ENCODE measurements at places on chromosomes 5 and 9.

DNA sequence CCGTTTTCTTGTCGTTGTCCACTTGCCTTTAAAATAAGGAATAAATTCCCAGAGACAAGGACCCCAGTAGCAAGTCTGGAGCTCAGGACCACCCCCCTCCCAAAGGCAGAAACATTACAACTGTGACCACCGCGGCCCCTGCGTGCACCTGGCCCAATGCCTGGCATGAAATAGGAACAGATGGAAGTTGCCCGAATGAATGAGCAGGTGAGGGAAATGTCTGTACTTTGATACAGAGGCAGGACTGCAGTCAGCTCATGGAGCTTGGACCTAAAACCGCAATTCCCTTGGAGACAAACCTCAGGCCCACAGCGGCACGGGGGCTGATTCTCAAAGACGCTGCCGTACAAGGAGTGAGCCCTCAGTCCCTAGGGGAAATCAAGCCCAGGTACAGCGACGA lies 55.3 kb upstream of the SARDH start:
- no peak for DNase-seq

GRCh38 chr5:114339108-114339507 lies 22.8 kb upstream of the KCNN2 start:
- no peak for DNase-seq

DNA sequence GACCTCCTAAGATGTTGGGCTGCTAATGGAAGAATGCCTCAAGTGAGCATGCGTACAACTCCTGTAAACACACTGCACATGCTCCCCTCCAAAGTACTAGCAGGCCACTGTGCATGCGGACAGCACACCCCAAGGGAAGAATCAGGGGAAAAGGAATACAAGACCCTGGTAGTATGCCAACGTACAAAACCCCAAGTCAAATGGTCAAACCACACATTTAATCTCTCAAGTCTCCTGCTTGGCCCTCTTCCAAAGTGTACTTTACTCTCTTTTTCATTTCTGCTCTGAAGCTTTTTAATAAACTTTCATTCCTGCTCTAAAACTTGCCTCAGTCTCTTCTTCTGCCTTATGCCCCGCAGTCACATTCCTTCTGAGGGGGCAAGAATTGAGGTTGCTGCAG lies 466.4 kb downstream of the DMRTA1 start:
- no peak for DNase-seq

DNA sequence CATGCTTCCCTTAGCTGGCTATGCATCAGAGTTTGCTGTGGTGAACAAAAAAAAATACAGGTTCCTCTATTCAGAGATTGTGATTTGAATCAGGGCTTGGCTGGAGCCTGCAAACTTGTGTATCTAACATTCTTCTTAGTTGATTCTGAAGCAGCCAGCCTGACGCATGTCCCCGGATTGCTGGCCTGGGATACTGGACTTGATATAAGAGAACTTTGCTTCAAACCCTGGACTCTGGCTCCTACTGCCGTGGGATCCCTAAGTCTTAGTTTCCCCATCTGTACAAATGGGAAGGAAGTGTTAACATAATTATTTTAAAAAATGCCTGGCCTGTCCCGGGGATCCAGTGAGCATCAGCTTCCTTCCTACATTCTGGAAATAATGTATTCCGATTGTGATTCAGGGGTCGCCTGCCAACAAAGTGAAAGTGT lies 292.8 kb downstream of the ARHGEF28 start:
- DNase-seq, result no peak

DNA sequence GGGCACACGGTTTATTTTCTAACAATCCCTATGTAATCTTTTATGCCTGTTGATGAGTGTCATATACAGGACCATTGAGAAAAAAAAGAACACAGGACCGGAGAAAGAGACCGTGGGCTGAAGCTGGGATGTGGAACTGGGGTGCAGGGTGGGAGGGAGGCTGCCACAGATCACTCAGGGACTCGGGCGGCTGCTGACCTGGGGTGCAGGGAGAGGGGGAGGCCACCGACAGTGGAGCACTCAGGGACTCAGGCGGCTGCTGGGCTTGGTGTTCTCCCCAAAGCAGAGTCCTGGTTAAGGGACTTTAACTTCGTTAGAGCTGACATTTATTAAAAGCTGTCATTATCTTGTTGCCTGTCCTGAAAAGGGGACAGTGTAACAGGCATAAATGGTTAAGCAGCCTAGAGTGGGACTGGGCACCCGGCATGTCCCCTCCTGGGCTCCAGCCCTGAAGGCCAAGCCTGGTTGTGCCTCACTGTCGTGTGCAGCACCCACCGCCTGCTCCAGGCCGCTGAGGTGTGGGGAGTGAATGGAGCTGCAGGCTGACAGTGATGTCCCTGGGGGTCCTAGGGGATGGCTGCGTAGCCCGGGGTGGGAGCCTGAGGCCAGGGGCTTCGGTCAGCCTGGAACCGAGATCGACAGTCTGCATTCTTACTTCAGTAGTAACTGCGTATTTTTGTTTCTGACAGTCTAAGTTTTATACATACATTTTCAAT lies 14.0 kb downstream of the NDUFS6 start:
- DNase-seq, result no peak

- DNase-seq, result no peak
Measured at GRCh38 chr5:124239572-124239971, 506.9 kb downstream of the ZNF608 start.
